Stimulated activated CD8-positive, alpha-beta memory T cell treated with anti-CD3 and anti-CD28 coated beads, Interleukin-7, amount 100 ng/mL, for 1 hour (primary cell): ENCODE measurements at places on chromosomes 4 and X.

DNA sequence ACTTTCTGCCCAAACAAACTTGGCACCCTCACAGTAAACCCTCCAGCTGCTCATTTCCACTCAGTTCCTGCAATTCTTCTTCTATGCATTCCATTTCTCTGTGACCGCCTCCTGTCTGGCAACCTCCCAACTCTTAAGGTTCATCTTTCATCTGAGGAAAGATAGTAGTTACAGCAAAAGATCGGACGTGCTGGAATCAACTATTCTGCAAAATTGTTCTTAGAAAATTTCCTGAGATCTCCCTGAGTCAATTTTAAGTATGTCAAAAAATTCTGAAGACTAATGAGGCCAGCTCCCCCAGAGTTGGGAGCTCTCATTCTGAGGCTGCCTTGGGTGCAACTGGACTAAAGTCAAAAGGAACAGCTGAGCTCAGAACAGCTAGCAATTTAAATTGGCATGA lies 1026.0 kb downstream of the ADGRL3 start:
- DNase-seq, result no peak

- DNase-seq, result no peak
Observed at GRCh38 chrX:153644356-153645125, 2.5 kb upstream of the DUSP9 start.

- no peak for DNase-seq
Observed at GRCh38 chr4:91280551-91281290, 1023.0 kb upstream of the GRID2 start.

DNA sequence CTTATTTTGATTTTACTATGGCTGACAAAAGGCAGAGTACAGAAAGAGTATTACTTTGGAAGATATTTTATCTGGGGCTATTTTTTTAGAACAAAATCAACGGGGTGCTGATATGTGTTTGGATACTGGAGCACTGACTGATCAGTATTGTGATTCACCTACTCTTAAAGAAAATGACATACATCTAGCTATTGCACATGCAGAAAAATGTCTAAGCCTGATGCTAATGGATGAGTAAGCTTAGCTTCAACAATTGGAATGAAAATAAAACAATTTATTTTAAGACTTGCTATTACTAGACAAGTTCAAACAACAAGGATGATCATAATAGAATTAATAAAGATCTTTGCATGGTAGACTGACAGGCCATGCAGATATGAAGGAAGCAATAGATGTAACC lies 262.0 kb downstream of the PPP1R2C start:
- no peak for DNase-seq

GRCh38 chrX:24298191-24298590 lies 15.7 kb downstream of the SUPT20HL2 start:
- DNase-seq, result no peak

- no peak for DNase-seq
Observed at GRCh38 chr4:88897180-88897579, 159.8 kb downstream of the FAM13A start.

- DNase-seq, result no peak
Observed at GRCh38 chr4:11456401-11456800, 27.7 kb upstream of the HS3ST1 start.

DNA sequence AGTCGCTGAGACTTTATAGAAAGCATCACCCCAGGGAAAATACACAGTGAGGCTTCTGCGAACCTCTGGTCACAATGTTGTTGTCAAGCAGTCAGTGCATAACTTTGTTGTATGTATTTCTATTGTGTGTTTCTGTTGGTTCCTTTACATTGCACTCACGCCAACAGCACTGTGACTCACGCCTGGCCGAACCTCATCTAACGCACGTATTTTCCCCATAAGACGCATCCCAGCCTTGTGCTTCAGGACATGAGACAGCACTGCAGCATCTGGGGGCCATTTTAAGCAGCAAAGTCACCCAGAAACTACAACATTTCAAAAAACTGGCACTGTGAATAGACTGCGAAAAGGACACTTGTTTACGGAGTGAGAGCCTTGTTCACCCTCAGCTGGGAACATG lies 30.6 kb downstream of the TBL1X start:
- DNase-seq, result no peak

DNA sequence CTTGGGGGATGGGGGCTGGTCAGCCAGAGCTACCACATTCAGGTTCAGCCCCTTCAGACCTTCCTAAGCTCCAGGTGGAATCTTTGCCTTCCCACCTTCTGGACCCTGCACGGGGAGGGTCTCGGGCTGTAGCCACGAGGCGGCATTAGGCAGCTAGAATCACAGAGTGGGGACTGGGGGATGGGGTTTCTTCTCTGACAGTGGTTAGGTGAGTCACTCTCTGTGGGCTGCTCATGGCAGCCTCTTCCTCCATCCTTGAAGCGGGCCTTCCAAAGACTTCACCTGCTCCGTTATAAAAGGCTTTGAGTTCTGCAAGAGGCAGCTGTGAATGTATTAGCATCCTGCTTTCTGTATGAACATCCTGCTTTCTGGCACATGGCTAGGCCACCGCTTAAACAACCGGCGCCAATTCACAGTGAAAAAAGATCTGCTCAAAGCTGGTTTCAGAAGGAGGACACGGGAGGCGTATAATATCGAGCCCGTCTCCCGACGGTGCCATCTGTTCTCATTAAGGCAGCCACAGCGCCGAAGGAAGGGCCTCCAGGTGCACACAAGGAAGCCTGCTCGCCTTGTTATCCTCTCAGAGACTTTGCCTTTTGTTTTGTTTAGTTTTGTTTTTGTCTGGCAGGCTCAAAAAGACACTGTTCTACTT lies 74.3 kb upstream of the IGFBP7 start:
- no peak for DNase-seq

DNA sequence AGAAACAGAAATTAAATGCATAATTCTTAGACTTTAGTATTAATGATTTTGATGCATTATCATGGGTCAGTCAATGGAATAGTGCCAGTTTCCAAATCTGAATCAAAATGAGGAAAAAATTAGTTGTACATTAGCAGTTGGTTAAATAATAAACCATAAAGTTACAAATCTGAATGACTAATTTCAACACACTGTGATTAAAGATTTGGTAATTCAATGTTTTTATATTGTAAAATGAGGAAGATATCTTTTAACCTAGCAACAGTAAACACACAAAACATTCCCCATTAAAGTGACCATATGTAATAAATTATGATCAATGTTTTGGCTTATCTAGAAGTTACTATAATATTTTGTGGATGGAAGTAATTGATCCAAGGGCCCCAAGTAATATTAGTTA lies 1.6 kb downstream of the FBXO8 start:
- DNase-seq, result no peak

DNA sequence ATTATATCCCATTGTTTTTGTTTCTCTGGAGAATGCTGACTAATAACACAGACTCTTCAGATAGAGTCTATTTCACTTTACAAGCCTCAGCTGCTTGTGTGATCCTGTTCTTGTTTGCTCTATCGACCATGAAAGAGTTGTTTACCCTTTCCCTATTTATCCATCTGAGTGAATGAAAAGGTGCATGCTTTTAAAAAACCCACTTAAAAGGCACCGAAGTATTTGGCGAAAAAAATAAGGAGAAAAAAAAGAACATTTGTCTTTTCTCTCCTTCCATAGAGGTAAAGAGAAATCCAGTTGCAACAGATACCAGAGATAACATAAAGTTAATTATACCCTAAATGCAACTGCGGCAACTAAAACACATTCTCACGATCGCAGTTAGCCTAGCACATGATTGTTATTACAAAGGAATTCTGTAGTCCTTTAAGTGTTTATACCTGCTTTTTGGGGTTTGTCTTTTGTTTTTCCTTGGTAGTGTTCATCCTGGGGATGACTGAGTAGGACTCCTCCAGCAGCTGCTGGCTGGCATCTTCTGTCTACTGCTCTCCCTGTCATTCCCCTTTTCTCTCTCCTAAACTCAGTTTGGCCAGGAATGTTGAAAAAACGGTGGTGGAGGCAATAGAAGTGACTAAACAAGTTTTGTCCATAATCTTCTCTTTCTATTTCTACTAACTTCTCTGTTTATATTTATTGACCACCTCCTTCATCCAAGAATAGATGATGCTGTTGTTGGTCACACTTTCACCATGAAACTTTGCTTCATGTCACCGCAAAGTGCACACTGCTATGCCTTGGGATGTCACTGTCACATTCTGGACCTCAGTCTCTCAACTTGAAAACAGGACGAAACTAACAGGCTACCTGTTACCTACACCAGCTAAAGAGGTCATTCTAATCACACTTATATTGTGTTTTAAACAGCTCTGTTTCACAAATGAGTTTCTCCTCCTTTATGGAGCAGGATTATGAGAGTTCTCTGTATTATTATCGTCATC lies 41.9 kb upstream of the FRAS1 start:
- no peak for DNase-seq

DNA sequence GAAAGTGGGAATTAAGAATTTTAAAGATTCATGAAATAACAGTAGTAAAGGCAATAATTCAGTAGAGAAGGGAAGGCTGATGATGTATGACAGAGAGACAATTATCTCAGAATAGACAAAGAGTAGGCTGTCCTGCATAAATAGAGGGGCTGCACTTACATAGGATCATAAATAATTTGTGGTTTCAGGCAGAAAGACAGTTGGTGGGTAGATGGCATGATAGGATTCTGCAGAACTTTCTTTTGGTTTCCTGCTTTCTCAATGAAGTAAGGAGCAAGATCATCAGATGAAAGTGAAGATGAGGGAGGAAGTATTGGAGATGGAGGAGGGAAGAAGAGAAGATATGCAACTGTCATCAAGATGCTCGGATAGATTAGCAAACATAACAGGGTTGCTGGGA lies 604.9 kb upstream of the ZFP42 start:
- DNase-seq, result no peak

- no peak for DNase-seq
Observed at GRCh38 chr4:55069248-55069647, 56.1 kb downstream of the KDR start.

GRCh38 chr4:74284053-74284452 lies 24.2 kb upstream of the EPGN start:
- no peak for DNase-seq

DNA sequence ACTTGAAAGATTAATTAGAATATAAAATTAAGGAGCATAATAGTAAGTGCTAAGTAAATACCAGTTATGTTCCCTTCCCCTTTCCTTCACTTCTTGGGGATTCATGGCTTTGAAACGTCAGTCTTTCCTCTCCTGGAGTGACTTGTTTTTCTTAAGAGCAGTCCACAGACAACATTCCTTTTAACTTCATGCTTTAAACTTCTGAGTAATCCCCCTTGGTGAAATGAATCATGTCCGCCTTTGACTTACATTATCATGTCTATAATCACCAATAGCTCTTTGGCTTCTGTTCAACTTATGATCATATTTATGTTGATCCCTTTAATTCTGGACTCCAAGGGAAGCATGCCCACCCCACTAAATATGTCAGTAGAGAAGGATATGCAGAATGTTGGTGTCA lies 1012.1 kb upstream of the SLIT2 start:
- no peak for DNase-seq

- no peak for DNase-seq
Observed at GRCh38 chr4:87651941-87652340, 1.9 kb downstream of the DMP1 start.

DNA sequence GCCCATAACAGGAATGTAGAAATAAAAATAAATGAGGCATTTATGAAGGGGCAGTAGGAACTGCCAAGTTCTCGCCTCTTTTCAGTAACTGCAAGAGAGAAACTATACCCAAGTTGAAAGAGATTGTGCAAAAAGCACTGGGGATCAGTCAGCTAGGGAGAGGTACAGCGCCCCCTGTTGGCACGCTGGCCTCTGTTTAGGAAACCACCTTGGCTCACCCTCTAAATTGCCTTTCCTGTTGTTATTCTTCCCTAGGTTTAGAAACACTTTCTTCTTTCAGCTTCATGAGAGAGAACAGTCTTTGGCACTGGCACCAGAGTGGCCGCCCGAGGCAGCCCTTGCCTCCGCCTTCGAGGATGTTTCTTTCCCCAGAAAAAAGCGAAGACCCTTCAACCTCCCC lies 348.5 kb downstream of the MID1IP1 start:
- no peak for DNase-seq

DNA sequence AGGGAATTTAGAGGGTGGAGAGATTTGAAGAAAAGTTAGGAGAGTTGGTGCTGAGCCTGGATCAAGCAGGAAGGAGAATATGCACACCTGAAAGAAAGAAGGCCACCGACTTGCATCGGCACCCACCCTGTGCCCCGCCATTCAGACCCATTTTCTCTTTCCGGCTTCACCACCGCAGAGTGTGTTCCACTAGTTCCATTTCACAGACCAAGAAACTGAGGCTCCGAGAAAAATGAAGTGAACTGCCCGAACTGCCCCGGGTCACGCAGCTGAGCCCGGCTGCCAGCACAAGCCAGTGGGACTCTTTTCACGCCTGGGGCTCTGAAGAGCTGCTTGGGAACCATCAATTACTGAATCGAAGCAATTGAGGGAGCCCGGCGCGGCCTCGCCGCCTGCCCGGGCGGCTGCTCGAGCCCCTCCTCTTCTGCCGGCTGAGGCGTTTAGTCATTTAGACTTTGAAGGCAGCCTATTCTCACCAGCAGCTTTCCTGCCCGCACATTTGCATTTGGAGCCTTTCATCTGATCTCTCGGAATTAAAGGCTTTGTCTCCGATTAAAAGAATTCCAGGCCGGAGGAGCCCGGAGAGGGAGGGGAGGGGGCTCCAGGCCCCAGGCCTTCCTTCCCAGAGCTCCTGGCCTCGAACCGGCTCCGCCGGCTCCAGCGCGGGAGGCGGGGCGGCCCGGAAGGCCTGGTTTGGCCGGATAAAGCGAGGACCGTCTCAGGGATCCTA lies 140.2 kb upstream of the PJA1 start:
- no peak for DNase-seq

GRCh38 chr4:70737006-70737405 lies 15.2 kb downstream of the RUFY3 start:
- no peak for DNase-seq

GRCh38 chrX:120022763-120023162 lies 54.7 kb downstream of the RHOXF2B start:
- DNase-seq, result no peak

- no peak for DNase-seq
Observed at GRCh38 chr4:172927096-172927814, 241.4 kb upstream of the GALNT7 start.

DNA sequence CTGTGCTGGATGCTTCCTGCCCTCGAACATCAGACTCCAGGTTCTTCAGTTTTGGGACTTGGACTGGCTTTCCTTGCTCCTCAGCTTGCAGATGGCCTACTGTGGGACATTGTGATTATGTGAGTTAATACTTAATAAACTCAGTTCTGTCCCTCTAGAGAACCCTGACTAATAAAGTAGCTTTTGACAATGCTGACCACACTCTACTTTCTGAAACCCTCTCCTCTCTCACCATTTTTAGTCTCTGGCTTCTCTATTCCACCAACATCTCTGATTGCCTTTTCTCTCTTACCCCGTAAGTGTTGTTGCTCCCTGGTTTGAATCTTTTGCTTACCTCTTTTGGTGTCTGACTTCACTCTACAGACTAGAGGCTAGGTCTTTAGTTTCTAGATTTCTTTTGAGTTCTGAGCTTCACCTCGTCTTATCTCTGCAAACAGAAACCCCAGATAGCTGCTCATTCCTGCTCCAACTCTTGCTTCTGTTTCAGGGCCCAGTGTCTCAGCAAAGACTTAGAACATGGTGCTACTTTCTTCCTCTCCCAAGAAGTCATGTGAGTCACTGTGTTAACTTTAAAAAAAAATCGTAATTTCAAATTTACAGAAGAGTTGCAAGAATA lies 11.4 kb downstream of the TMSB4X start:
- DNase-seq, result no peak

- no peak for DNase-seq
Observed at GRCh38 chr4:152677117-152677516, 2.7 kb downstream of the TMEM154 start.

- DNase-seq, result no peak
Observed at GRCh38 chrX:68146054-68146453, 287.2 kb downstream of the OPHN1 start.
